Stimulated activated CD4-positive, alpha-beta T cell treated with anti-CD3 and anti-CD28 coated beads, TNF-alpha, amount 100 ng/mL, for 24 hours (primary cell): ENCODE measurements at places on chromosomes 1 and 21.

- DNase-seq, result no peak
Observed at GRCh38 chr1:186950547-186950946, 121.8 kb downstream of the PLA2G4A start.

- DNase-seq, result no peak
Observed at GRCh38 chr1:218351391-218352074, 6.4 kb downstream of the TGFB2 start.

DNA sequence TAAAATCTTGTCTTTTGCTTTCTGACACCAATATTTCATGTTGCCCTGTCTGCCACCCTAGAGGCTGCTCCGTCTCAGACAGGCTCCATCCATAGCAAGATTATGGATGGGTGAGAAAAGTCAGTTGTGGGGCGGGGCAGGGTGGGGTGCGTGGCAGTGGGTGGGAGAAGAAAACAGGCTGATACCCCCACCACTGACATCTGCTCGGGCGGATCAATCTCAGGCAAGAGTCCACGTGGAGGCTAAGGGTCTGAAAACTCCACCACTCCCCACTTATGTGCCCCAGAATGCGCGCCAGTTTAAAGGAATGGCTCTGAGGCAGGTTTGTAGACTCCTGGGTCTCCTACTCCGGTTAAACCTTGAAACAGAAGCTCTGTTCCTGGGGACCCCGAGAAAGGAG lies 101.5 kb downstream of the HLCS start:
- DNase-seq, result no peak

DNA sequence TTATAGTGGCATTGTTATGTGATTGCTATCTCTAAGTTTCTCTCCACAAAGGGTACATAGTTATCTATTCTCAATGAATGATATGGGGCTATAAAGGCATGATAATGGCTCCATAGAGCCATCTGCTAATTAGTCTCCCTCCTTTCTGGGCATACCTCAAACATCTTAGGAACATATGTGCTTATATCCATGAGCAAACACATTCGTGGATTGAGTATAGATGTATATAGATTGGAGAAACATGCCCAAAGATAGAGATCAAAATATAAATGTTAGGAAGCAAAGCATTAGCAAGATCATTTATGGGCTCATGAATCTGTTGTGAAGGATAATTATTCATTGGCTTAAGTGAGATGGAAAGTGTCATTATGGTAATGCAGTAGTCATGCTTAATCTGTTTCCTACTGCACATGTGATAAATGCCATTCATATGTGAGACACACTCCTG lies 155.8 kb upstream of the UBE2U start:
- no peak for DNase-seq

DNA sequence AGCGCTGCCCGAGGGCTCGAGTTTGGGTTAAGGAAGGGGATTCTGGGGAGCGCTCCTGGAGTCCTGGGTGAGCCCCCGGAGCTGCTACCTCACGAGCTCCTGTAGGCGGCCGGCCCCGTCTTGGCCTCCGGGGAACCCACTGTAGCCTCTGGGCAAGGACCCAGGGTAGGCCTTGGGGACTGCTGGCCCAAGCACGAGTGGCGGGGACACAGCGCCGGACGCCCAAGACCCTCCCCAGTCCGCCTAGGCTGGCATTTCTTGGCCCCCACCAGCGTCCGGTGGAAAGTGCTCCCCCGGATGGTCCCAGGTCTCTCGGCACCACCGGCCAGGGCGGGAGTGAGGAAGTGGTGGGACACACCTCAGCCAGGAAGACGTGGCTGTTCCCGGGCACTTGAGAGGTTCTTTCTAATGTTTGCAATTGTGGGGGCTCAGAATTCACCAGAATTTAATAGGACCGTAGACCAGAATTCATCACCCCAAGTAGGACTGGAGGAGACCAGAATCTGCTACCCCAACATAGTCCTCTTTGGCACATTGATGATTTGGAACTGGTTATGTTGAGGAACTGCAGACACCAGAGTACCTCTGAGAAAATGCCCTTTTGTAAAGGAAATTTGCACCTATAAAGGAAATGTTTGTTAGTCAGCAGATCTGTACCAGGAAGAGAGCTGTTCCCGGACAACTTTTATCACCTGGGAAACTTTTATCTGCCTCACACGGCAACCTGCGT lies 622 bp upstream of the TMPRSS2 start:
- DNase-seq, result no peak

GRCh38 chr1:161511018-161511755 lies 5.9 kb downstream of the FCGR2A start:
- DNase-seq, result no peak

DNA sequence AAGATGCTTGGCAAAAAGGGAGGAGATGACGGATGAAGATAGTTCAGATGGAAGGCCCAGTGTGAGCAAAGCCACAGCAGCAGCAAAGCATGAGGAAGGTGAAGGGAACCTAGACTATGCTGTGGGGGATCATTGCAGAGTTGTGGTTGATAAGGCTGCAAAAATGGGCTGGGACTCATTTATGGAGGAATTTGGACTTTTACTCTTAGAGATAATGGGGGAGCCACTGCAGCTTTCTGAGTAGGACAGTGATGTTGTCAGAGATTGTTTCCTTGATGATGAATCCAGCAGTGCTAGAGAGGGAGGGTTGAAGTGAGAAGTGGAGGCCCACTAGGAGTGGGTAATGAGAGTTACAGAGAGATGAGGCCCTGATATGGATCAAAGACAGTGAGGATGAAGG lies 2.1 kb upstream of the C8A start:
- no peak for DNase-seq

DNA sequence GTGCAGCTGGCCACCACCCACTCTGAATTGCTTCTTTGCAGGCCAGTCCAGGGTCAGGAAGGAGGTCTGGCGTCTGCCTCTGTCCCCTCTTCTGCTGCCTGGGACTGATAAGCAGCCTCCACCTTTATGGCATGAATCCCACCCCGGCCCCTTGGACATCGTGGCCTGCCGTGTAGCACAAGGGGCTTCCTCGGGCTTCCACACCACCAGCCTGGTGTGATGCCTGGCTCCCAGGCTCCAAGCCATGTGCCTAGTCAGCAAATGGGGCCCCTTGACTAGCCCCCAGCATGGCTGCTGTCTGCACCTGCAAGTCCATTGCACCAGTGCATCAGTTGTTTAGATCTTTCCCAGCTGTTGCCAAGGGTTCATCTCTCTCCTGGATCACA lies 9.9 kb upstream of the ARF1 start:
- DNase-seq, result no peak

GRCh38 chr1:206065547-206066145 lies 12.7 kb downstream of the RHEX start:
- no peak for DNase-seq

GRCh38 chr1:32754317-32755097 lies 51.9 kb upstream of the SYNC start:
- DNase-seq, result no peak

DNA sequence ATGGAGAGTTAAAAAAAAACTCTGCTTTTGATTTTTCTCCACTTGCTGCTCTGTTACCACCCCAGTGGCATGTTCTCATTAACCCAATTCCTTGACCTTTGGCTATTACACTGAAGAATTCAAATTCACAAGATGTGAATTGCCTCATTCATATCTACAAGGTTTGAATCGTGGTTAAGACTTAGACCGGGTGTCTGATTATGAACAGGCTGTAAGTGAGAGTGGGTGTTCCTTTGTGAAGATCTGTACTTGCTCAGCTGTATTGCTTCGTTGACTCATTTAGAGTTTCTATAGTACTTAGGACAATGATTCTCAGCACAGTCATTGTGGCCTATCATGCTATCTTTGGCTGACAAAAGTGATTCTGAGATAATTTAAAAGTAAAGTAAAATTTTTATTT lies 36.4 kb downstream of the DNM3 start:
- no peak for DNase-seq

- no peak for DNase-seq
Observed at GRCh38 chr21:25742900-25743299, 8.1 kb downstream of the GABPA start.

DNA sequence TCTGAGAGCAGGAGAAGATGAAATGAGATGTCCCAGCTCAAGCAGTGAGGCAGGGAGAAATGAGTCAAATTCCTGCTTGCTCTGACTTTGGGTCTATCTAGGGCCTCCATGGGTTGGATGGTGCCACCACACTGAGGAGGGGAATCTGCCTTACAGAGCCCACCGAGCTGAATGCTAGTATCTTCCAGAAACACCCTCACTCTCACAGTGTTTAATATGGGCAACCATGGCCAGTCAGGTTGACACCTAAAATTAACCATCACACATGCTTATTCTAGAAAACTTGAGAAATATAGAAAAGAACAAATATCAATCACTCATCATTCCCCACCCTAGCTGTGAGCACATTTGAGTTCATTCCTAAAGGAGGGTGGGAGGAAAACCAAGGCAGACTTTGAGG lies 29.4 kb upstream of the FHAD1 start:
- DNase-seq, result no peak
